ENCODE measurements at places on chromosomes 13 and 19. TPM values are rescaled to one million over a fixed set of nuclear protein-coding genes. Genes with fewer than 3 reads are reported as not detected.

DNA sequence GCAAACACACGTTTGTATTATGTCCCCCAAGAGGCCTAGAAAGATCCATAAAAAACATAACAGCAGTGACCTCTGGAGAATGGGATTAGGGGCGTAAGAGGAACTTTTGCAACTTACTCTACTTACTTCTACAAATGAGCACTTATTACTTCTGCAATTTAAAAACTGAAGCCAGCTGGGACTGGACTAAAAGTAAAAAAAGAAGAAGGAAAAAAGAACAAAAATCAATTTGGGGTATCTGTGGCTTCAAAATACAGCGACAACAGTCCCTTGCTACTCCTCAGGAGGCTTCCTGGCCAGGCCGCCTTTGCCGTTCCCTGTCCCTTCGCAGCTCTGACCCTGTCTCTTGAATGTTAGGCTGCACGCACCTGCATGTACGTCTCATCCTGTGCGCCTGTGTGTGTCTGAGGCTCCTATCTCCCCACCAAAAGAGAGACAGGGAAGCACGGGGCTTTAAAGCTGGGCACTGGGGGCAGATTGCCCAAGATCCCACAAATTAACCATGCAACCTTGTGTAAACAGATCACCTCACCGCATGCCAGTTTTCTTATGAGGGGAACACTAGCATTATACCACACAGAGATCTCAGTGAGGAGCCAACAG, 12.1 kb upstream of the FKRP start:
- H3K4me3 ChIP-seq: no peak overlapping the region
- H3K27ac ChIP-seq: no peak overlapping the region
- DNase-seq: no peak
- peaks cover 18% of the 10 kb centered on the region for H3K4me1 ChIP-seq
- no peaks in the 10 kb centered on the region for H3K27me3 ChIP-seq

The RNF225 gene
- total RNA-seq: 0.57 TPM

- peaks cover 5% of the 10 kb centered on the region for H3K4me1 ChIP-seq
- no peak overlapping the region for H3K4me3 ChIP-seq
- H3K36me3 ChIP-seq: no peaks in the 10 kb centered on the region
- peaks cover 2% of the 10 kb centered on the region for H3K27me3 ChIP-seq
Measured at GRCh38 chr13:32060401-32060878, 28.9 kb downstream of the FRY start.

The ZNF582 gene
- total RNA-seq: 1.4 TPM

DNA sequence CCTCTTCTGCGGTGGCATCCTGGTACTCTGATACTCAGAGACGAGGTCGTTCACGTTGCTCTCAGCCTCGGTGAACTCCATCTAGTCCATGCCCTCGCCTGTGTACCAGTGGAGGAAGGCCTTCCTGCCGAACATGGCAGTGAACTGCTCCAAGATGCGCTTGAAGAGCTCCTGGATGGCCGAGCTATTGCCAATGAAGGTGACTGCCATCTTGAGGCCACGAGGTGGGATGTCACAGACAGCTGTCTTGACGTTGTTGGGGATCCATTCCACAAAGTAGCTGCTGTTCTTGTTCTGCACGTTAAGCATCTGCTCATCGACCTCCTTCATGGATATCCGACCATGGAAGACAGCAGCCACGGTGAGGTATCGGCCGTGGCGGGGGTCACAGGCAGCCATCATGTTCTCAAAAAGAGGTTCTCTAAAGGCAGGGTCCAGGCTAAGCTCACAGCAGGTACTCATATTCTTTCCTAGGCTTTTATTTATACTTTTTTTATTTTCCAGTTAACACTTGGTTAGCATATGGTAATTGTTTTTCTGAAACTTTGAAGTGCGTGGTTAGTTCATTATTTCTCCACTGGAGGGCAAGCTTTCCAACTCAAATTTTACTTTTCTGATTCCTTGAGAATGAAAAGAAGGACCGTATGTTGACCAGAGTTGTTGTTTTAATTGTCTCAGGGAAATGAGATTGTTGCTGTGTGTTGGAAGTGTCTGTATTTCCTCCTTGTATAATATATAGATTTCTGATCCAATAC, 72.4 kb upstream of the RGCC start:
- no peaks in the 10 kb centered on the region for H3K36me3 ChIP-seq
- no peak overlapping the region for H3K27ac ChIP-seq
- no peak for DNase-seq
- no peak overlapping the region for H3K4me3 ChIP-seq
- peaks cover 14% of the 10 kb centered on the region for H3K4me1 ChIP-seq
- H3K27me3 ChIP-seq: peaks cover 3% of the 10 kb centered on the region

DNA sequence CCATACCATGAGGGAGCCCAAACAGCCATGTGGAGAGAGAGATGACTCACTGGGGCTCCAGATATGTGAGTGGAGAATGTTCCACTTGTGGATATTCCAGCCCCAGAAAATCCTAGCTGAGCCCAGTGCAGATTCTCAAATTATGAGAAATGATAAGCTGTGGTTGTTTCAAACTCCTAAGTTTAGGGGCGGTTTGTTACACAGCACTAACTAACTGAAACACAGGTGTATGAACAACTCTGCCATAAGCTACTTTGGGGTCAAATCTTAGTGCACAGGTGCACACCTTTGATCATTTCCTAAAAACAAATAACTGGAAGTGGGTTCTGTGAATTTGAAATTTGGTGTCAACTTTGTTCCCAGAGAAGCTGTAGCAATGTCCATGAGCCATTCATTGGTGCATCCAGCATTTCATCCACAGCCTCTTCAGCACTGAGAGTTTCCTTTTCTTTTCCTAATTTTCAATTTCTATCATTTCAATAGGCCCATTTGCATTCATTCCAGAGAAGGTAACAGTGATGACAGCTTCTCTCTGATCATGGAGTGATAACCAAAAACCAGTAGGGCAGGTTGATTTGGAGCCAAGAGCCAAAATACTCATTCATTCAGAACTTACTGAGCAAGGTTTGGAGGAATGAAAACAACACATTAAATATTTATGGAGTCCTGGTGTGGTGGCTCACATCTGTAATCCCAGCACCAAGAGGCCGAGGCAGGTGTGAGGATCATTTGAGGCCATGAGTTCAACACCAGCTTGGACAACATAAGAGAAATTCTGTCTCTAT, 8.8 kb upstream of the CLPP start:
- no peaks in the 10 kb centered on the region for H3K27me3 ChIP-seq
- no peak for DNase-seq
- no peak overlapping the region for H3K4me3 ChIP-seq
- no peak overlapping the region for H3K27ac ChIP-seq

- no peak for DNase-seq
- H3K36me3 ChIP-seq: peaks cover 27% of the 10 kb centered on the region
- H3K27ac ChIP-seq: no peak overlapping the region
- no peaks in the 10 kb centered on the region for H3K27me3 ChIP-seq
- H3K4me1 ChIP-seq: no peaks in the 10 kb centered on the region
Measured at GRCh38 chr13:75839406-75839805, 203.3 kb downstream of the LMO7 start.

DNA sequence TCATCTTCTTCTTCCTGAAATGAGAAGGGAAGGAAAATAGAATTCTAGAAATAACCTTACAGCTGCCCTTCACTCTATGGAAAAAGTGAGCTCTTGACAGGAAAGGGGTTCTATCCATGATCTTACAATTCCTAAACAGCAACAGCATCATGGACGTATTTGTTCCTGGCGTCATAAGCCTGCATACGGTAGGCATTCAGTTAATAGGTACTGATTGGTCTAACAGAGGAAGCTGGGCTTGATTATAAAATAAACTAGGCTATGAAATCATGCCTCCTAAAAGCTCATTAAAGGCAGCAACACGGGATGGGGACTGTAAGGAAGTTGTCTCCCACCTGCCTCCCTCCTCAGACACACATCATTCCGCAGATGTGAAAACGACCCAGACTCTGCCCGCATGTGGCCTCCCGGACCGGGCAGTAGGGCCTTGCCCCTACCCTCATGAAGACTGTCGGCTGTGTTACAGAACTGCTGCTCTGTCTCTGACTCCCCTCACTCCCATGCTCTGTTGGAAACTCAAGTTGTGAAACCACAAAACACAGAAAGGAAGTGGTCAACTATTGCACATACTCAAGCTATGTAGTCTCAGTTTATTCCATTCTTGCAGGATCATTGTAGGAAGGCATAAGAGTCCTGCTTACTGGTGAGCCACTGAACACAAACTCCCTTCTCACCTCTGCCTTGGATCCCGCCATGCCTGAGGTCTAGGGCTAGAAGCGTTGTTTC, 129.8 kb downstream of the DLEU7 start:
- H3K36me3 ChIP-seq: no peaks in the 10 kb centered on the region
- peaks cover 50% of the 10 kb centered on the region for H3K27me3 ChIP-seq
- H3K4me1 ChIP-seq: peaks cover 16% of the 10 kb centered on the region
- peak; percentile 11 for DNase-seq
- H3K4me3 ChIP-seq: peak overlapping the region; percentile 37

The LGALS14 gene
- not detected for total RNA-seq

The PROSER1 gene
- 92.0 TPM for total RNA-seq

- peaks cover 21% of the 10 kb centered on the region for H3K4me1 ChIP-seq
- no peak overlapping the region for H3K27ac ChIP-seq
- H3K36me3 ChIP-seq: peaks cover 57% of the 10 kb centered on the region
- H3K27me3 ChIP-seq: no peaks in the 10 kb centered on the region
- no peak for DNase-seq
Measured at GRCh38 chr13:91360246-91360751, 12.8 kb downstream of the MIR17HG start.

DNA sequence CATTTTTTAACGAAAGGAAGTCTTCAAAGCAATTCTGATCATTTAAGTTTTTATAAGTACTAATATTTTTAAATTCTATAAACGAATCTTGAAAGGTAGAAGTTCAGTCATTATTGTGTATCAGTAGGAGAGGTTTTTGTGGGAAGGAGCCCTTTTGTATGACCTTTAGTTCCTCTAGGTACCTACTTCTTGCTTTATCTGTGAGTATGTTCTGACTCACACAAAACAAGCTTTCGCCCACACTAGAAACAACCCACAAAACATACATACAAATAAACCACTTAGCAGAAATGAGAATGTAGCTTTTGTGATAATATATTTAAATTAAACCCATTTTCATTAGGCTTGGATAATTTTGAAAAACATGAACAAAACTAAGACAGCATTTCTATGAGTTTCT, 27.8 kb downstream of the ERCC5 start:
- no peak overlapping the region for H3K27ac ChIP-seq
- no peak for DNase-seq
- peaks cover 33% of the 10 kb centered on the region for H3K4me1 ChIP-seq
- peaks cover 63% of the 10 kb centered on the region for H3K36me3 ChIP-seq
- no peaks in the 10 kb centered on the region for H3K27me3 ChIP-seq

The LRP3 gene
- total RNA-seq: 0.30 TPM

DNA sequence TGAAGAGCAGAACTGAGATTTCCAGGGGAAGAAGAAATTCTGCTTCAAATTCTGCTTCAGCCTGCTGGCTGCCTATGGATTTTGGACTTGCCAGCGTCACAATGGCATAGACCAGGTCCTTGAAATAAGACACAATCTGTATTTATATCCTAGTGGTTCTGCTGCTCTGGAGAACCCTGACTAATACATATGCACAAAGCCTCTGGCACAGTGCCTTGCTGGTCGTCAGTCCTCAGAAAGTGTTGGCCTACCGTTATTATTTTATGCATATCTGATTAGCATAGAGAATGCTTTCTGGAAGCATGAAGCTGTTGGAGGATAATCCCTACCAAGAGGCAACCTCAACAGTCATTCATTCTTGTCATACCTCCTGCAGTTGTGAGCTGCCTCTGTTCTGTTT, 213.7 kb downstream of the B3GLCT start:
- H3K36me3 ChIP-seq: no peaks in the 10 kb centered on the region
- H3K27me3 ChIP-seq: peaks cover 6% of the 10 kb centered on the region
- no peak for DNase-seq
- H3K27ac ChIP-seq: no peak overlapping the region
- no peaks in the 10 kb centered on the region for H3K4me1 ChIP-seq

The CGB2 gene
- total RNA-seq: not detected

The HIPK4 gene
- total RNA-seq: not detected

The BRME1 gene
- 14.9 TPM for total RNA-seq

DNA sequence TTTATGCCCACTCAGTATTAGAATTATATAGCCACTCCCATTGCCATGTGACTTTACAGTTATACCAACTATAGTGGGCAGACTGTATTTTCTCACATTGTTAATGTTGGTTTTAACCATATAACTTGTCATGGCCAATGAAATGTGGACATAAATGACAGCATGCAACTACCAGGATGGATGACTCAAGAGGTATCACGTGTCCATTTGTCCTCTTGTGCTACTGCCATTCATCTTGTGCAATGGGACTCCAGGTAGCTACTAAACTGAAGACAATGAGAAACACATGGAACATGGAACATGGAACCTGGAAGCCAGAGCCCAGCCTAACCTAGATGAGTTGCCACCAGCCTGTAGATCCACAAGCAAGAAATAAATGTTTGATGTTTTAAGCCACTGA, 242.7 kb upstream of the IPO5 start:
- no peak overlapping the region for H3K27ac ChIP-seq
- no peaks in the 10 kb centered on the region for H3K4me1 ChIP-seq
- H3K36me3 ChIP-seq: no peaks in the 10 kb centered on the region
- no peak overlapping the region for H3K4me3 ChIP-seq

DNA sequence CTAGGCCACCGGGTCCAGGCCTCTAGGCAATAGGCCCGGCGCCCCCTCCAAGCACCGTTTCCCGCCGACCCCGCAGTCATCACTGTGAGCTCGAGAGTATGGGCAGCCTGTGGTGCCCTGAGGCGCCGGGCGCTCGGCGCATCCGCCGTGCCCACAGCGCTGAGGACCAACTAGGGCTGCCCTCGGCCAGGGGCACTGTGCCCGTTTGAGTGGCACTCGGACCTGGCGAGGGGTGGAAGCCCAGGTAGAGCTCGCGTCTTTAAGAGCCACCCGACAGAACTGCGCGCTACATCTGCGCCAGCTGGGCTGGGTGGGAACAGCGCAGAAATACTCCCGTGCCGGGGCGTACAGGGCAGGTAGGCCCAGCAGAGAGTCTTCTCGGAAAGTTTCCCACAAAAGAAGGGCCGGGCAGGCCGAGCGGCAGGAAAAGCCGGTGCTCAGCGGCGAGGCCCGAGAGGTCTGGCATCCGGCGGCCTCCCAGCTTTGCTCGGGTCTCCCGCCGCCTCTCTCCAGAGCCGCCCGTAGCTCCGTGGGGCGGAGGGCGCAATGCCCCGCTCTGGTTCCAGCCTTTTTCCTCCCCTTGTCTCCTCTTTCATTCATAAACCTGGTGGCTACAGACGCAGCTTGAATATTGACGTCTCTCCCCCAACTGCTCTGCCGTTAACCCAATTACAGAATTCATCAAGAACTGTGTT, 5.4 kb upstream of the SOX1 start:
- DNase-seq: no peak
- H3K27ac ChIP-seq: no peak overlapping the region
- H3K36me3 ChIP-seq: no peaks in the 10 kb centered on the region
- no peak overlapping the region for H3K4me3 ChIP-seq
- H3K27me3 ChIP-seq: peaks cover 78% of the 10 kb centered on the region

The HSD17B14 gene
- 0.89 TPM for total RNA-seq

All from activated T-helper 2 cell treated with anti-CD3 and anti-CD28 coated beads, Interferon-gamma antibody, Interleukin-2, Interleukin-4, amounts not matched to agents 10 μg/mL and 5 μg/mL and 100 μg/mL, durations not matched to agents 14 hours and 24 hours and 36 hours (primary cell).